ENCODE measurements at places on chromosomes 6 and 20.

DNA sequence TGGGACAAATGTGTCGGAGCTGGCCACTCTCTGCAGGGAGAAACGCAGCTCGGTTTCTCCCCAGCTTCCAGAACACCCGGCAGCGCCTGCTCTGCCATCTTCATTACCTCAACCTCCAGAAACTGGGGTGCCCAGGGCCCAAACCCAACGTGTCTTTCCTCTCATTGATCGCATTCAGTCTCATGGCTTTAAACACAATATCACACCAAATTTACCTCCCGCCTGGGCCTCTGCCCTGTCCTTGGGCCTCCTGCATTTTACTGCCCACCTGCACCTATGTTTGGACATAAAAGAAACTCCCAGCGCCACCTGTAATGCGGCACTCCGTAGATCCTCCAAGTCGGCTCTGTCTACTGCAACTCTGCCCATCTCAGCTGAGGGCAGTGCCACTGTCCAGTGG lies 22.2 kb downstream of the SERPINB6 start:
- peaks cover 40% of the 10 kb centered on the region for H3K4me1 ChIP-seq
- no peak overlapping the region for H3K4me3 ChIP-seq
- H3K27me3 ChIP-seq = no peaks in the 10 kb centered on the region
- no peak for DNase-seq
- no peak overlapping the region for H3K27ac ChIP-seq

DNA sequence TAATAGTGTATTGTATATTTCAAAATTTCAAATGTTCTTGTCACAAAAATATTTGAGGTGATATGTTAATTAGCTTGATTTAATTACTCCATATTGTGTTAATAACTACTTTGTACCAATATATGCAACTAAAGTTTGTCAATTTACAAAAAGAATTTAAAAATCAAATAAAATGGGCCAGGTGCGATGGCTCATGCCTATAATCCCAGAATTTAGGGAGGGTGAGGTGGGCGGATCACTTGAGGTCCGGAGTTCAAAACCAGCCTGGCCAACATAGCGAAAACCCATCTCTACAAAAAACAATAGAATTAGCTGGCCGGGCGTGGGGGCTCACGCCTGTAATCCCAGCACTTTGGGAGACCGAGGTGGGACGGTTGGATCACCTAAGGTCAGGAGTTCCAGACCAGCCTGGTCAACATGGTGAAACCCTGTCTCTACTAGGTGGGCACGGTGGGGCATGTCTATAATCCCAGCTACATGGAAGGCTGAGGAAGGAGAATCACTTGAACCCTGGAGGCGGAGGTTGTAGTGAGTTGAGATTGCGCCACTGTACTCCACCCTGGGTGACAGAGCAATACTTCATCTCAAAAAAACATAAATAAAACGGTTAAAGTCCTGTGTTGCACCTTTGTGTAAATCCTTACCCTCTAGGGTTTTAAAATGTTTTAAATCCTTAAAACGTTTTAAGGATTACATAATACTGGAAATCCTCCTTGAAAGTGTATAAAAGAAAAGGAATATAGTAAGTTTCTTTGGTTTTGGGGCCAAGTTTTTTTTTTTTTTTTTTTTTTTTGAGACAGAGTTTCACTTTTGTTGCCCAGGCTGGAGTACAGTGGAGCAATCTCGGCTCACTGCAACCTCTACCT lies 4.0 kb downstream of the HSPA1B start:
- peaks cover 19% of the 10 kb centered on the region for H3K36me3 ChIP-seq
- no peak for DNase-seq
- H3K27me3 ChIP-seq = no peaks in the 10 kb centered on the region
- peak overlapping the region; percentile 90 for H3K4me3 ChIP-seq

- H3K27me3 ChIP-seq = peaks cover 15% of the 10 kb centered on the region
- no peak for DNase-seq
- H3K36me3 ChIP-seq = no peaks in the 10 kb centered on the region
These were observed 32.5 kb downstream of the RIPOR3 start for GRCh38 chr20:50658804-50659380.

DNA sequence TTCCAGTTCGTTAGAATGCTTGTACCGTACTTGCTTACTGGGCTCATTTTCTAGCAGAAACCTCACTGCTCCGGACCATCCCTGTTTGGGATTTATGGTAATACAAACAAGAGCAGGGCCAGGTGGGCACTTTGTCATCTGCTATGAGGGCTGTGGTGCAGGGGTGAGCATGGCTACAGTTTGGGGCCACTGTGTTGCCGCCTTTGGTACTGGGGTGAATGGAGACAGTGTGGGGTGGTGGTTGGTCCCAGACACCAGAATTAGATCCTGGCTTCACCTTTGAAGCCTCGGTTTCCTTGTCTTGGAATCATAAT lies 95.0 kb downstream of the TOX2 start:
- no peak for DNase-seq
- no peaks in the 10 kb centered on the region for H3K36me3 ChIP-seq
- H3K27ac ChIP-seq = no peak overlapping the region
- no peaks in the 10 kb centered on the region for H3K4me1 ChIP-seq

- peaks cover 4% of the 10 kb centered on the region for H3K4me1 ChIP-seq
- no peak for DNase-seq
- peaks cover 8% of the 10 kb centered on the region for H3K36me3 ChIP-seq
- H3K27ac ChIP-seq = no peak overlapping the region
- no peak overlapping the region for H3K4me3 ChIP-seq
- H3K27me3 ChIP-seq = no peaks in the 10 kb centered on the region
These were observed 68.9 kb upstream of the TULP1 start for GRCh38 chr6:35581633-35582032.

GRCh38 chr20:3175270-3175669 lies 1.9 kb upstream of the LZTS3 start:
- peaks cover 11% of the 10 kb centered on the region for H3K36me3 ChIP-seq
- H3K4me3 ChIP-seq = no peak overlapping the region
- H3K4me1 ChIP-seq = peaks cover 23% of the 10 kb centered on the region
- DNase-seq = no peak
- no peak overlapping the region for H3K27ac ChIP-seq

DNA sequence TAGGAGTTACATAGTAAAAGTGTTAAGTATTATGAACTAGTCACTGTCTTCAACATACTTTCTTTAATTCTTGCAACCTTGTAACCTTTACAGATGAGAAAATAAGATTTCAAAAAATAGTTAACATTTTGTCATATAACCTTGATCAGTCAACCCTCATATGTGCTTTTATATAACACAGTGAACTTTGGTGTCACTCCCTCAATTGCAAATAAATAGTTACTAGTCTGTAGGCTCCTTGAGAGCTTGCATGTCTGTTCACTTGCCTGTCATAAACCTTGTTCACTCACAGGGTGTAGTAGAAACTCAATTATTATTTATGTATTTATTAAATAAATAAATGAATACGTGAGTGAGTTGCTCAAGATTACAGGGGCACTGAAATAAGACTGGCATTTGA lies 107.5 kb downstream of the QKI start:
- peaks cover 13% of the 10 kb centered on the region for H3K36me3 ChIP-seq
- no peak for DNase-seq
- no peak overlapping the region for H3K27ac ChIP-seq
- H3K4me3 ChIP-seq = no peak overlapping the region
- peaks cover 22% of the 10 kb centered on the region for H3K4me1 ChIP-seq

- DNase-seq = no peak
- no peaks in the 10 kb centered on the region for H3K4me1 ChIP-seq
- no peaks in the 10 kb centered on the region for H3K36me3 ChIP-seq
- H3K27ac ChIP-seq = no peak overlapping the region
- H3K27me3 ChIP-seq = peaks cover 4% of the 10 kb centered on the region
These were observed 223.3 kb upstream of the STXBP5 start for GRCh38 chr6:146980900-146981329.

- no peak overlapping the region for H3K27ac ChIP-seq
- H3K27me3 ChIP-seq = no peaks in the 10 kb centered on the region
- H3K4me1 ChIP-seq = no peaks in the 10 kb centered on the region
- no peak overlapping the region for H3K4me3 ChIP-seq
- DNase-seq = no peak
These were observed 344.3 kb upstream of the ID4 start for GRCh38 chr6:19492636-19493405.

DNA sequence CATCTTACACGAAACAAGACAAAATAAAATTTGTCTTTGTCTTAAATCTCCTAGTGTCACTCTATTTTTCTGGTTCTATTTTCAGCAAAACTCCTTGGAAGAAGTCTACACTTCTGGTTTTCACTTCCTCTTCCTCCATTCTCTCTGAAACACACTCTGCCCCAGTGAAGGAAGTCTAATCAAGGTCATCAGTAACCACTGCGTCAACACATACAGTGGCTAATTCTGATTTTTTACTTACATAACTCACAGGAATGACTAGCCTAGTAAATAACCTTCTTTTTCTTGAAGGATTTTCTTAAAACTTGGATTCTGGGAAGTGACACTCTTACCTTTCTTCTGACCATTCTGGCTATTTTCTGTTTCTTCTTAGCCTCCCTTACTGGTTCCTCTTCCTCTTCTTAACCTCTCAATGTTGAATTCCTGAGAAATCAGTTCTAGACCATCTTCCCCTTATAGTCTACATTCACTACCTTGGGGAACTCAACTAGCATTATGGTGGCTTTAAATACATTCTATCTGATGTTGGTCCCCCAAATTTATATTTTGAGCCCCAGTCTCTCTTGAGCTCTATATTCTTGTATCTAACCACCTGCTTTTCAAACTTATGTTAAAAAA lies 37.5 kb downstream of the AIG1 start:
- no peak overlapping the region for H3K4me3 ChIP-seq
- no peaks in the 10 kb centered on the region for H3K36me3 ChIP-seq
- peaks cover 5% of the 10 kb centered on the region for H3K4me1 ChIP-seq
- H3K27me3 ChIP-seq = no peaks in the 10 kb centered on the region

DNA sequence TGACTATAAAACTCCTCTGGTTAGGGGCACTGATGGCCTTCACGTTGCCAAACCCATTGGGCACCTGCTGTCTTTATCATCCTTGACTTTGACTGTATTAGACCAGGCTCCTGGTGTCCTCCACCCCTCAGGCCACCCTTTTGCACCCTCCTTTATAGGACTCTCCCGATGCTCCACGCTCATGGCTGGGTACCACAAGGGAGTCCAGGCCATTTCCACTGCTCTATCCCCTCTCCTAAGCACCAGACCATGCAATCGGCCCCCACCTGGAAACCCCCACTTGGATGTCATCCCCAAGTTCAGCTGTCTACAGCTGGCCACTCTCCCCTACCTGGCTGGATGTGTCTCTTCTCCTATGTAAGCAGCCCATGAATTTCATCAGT lies 115.2 kb downstream of the TOX2 start:
- H3K27me3 ChIP-seq = peaks cover 28% of the 10 kb centered on the region
- no peak for DNase-seq
- H3K4me3 ChIP-seq = no peak overlapping the region
- peaks cover 6% of the 10 kb centered on the region for H3K4me1 ChIP-seq
- H3K36me3 ChIP-seq = no peaks in the 10 kb centered on the region

- no peaks in the 10 kb centered on the region for H3K4me1 ChIP-seq
- DNase-seq = no peak
- no peak overlapping the region for H3K27ac ChIP-seq
- H3K27me3 ChIP-seq = no peaks in the 10 kb centered on the region
These were observed 14.9 kb upstream of the ZNF451 start for GRCh38 chr6:57075092-57075491.

DNA sequence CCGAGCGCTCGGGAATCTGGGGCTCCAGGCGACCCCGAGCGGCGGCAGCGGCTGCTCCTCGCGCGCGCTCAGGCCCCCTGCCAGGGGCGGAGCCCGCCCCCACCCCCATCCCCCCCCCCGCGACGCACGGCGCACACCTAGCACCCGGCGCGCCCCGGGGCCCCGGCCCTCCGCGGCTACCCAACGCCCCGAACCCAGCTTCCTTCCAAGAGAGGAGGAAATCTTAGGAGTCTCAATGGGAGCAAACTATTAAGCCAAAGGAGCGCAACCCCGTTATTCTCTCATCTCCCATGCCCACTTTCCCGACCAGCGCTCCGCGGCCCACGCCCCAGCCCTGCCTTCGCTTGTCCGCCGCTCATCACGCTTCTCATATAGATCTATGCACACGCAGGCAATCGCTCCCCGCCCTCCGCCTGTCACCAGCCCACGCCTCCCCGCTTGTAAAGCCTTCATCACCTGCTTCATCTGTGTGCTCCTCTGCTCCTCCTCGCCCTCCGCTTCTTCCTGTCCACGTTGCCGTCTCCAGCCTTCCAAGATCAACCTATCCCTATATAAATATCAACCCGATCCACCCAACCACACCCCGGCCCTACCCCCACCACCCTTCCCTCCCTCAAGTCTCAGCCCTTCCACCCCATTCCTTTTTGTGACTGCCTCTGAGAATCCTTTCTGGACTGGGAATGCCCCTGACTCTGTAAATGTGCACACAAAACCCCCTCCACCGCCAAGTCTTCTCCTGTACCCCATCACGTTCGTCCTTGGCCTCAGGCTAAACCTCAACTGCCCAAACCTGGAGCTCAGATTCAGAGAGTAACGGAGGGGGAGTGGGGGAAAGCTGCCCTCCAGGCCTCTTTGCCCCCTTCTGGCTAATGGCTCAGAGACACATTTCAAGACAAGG lies at the start of gene DLK2:
Gene DLK2, minus strand, starts transcription at position 18 of the 898 bp plus-strand sequence. CDS start 723 bp downstream, outside the sequence.
- no peak for DNase-seq
- H3K27me3 ChIP-seq = peaks cover 5% of the 10 kb centered on the region
- peak within 1 kb of the TSS; percentile 85 for H3K4me3 ChIP-seq
- peak within 1 kb of the TSS; percentile 84 for H3K27ac ChIP-seq
- peaks cover 28% of the 10 kb centered on the region for H3K4me1 ChIP-seq

Measured in stimulated activated naive B cell treated with anti-CD40 and anti-IgM and Interleukin-4, amounts not matched to agents 10 μg/mL and 1 μg/mL and 100 μg/mL, for 72 hours (primary cell).